ENCODE measurements at places on chromosomes 11 and 22. TPM values are rescaled to one million over a fixed set of nuclear protein-coding genes. Genes with fewer than 3 reads are reported as not detected.

Gene ACCS
- 3.5 TPM for total RNA-seq

Gene TUB
- 4.6 TPM for total RNA-seq

Gene VWCE
- 1.1 TPM for total RNA-seq

Gene ALG12
- 7.0 TPM for total RNA-seq

Gene CASP5
- total RNA-seq: not detected

Gene MUC2
- not detected for total RNA-seq

DNA sequence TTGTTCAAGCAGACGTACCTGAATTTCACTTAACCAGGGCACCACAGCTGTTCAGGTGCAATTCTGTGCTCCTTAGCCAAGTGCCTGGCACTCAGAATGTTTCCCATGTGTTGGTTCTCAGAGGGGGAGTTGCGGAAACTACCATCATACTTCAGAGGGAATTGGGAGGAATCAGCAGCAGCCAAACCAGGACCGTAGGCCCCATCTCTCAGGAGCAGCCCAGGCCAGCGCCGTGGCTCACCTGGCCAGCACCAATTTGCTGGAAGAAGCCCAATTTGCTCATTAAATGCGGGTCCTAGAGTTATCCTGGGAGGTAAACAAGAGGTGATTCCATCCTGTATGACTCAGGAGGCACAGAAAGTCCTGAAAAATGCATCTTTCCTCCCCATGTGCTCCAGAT is 435.4 kb downstream of the BRD1 start:
- no peak for DNase-seq

- peak; percentile 74 for DNase-seq
Measured at GRCh38 chr11:58577555-58578135, 1.2 kb upstream of the ZFP91 start.

DNA sequence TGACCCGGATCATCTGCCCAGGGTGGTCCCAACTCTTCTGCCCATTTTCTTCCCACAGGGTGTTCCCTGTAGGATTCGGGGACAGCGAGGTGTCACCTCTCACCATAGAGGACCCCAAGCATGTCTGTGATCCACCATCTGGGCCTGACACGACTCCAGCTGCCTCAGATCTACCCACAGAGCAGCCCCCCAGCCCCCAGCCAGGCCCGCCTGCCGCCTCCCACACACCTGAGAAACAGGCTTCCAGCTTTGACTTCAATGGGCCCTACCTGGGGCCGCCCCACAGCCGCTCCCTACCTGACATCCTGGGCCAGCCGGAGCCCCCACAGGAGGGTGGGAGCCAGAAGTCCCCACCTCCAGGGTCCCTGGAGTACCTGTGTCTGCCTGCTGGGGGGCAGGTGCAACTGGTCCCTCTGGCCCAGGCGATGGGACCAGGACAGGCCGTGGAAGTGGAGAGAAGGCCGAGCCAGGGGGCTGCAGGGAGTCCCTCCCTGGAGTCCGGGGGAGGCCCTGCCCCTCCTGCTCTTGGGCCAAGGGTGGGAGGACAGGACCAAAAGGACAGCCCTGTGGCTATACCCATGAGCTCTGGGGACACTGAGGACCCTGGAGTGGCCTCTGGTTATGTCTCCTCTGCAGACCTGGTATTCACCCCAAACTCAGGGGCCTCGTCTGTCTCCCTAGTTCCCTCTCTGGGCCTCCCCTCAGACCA is 24.0 kb downstream of the CSF2RB start:
- no peak for DNase-seq

GRCh38 chr11:1852271-1852876 is 510 bp upstream of the LSP1 start:
- no peak for DNase-seq

GRCh38 chr11:126307706-126308105 is 3.8 kb downstream of the DCPS start:
- no peak for DNase-seq

- no peak for DNase-seq
Measured at GRCh38 chr11:34770111-34770510, 146.1 kb downstream of the APIP start.

DNA sequence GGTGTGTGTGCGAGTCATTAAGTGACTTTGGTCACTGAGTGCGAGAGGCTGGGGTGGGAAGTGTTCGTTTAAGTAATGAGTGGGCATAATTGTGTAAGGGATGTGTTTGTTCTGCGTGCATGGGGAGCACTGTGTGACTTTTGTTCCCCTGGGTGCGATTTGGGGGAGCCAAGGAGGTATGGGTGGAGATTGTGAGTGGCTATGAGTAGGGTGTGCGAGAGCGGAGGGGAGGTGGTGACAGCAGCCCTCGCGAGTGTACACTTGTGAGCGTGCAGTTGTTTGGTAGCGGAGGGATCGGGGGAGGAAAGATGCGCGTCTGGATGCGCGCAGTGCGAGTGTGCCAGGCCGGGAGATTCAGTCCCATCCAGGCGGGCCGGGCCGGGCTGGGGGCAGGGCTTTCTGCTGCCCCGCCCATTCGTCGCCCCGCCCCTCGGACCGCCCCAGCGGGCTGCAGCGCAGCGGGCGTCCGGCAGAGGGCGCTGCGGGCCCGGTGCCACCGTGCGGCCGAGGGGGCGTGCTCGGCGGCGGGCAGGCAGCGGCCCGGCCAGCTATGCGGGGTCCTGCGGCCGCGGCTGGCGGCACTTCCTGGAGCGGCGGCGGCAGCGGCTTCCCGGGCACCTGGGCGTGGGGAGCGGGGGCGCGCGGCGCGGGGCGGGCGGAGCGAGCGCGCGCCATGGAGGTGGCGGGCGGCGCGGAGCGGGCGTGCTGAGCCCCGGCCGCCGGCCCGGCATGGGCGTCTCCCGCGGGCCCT is at the start of gene DGKZ:
Gene DGKZ, plus strand, starts transcription at position 578 of the 751 bp plus-strand sequence. CDS start 197 bp downstream, outside the sequence.
- peak; percentile 94 for DNase-seq

- no peak for DNase-seq
Measured at GRCh38 chr22:41106122-41106968, 14.0 kb downstream of the EP300 start.

DNA sequence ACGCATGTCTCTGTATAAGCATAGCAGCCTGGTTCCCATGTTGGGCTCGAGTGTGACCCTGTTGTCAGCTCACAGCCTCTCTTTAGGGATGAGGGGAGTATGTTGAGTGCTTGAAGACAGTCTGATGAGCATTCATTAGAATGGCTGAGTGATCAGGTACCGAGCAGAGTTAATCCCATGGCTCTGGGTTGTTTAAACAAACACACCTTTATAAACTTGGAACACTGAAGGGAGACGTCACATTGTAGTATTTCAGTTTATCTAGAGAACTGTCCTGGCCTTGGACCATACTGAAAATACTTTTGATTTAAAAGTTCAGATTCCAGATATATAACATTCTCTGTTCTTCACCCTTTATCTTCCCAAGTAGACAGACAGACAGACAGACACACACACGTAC is 76.0 kb downstream of the TEAD1 start:
- DNase-seq: no peak

DNA sequence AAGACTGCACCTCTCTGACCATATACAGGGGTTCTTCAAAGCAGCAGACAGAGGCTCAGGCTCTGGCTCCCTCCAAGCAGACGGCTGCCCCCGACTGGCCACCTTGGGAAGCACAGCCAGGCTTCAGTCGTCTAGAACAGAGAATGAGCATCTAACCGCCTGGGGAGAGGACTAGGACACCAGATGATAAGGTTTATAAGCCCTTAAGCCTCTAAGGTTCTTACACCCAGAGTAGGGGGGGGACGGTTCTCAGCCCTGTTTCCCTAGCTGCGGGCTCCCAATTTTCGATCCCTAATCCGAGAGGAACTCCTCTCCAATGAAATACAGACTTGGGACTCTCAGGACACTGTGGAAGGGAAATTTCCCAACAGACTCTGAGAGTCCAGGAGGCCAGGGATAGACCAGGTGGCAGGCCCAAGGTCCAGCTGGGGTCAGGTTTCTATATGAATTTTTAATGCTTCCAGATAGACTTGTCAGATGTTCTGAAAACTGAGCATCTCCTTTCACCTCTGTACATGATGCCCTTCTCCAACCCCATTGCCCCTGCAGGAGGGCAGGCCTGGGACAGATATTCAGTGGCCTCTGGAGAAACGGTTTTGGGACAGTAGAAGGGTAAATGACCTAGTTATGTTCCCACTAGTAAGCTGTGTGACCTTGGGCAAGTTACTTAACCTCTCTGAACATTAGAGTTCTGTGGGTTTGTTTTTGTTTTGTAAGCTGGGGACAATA is 20.2 kb downstream of the RTN4RL2 start:
- DNase-seq: peak; percentile 66

DNA sequence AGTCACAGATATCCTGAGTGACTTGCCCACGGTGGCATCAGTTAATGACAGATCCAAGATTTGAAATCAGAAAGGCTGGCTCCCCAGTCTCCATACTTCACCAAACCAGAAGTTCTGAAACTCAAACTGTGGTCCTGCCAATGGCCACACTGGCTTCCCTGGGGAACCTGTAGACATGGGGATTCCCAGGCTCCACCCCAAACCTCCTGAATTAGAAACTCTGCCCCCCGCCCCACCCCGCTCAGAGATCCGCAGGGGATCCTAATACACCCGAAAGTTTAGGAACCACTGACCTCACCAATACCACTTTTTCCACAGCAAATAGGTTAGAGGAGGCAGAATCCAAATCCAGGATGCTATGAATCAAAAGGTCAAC is 15.3 kb downstream of the RTN4RL2 start:
- no peak for DNase-seq

DNA sequence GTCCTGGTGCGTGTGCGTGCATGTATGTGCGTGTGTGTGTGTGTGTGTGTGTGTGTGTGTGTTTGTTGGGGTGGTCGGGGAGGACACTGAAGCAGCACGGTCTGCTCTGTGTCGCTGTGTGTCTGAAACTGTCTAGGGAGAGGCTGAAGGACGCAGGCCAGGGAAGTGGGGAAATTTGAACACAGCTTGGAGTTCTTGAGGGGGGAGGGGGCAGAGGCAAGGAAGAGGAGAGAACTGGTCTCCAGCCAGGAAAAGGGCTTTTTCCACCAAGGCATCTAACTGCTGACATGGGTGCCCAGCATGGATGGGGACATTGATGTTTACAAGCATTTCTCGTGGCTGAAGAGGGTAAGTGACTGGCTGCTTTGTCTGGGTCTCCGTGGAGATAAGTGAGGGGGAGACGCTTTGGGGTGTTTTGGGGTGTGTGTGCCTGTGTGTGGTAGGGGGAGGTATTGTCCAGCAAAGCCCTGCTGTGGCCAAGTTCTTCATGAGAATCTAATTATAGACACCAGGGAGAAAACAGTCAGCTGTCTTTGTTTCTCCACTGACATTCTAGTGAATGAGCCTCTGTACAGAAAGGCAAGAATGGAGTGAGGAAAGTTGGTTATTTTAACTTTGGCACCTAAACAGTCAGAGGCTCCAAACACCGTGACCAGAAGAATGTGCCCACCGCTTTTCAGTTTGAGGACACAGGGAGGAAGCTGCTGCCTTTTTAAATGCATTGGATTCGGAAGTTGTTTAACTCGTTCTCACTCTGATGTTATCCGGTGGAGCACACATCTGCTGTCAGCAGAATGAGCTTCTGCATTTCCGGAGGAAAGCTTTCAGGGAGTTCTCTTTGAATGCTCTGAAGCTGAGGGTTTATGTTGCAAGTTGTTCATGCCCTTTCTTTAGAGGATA is 63.7 kb downstream of the PPFIBP2 start:
- peak; percentile 65 for DNase-seq

DNA sequence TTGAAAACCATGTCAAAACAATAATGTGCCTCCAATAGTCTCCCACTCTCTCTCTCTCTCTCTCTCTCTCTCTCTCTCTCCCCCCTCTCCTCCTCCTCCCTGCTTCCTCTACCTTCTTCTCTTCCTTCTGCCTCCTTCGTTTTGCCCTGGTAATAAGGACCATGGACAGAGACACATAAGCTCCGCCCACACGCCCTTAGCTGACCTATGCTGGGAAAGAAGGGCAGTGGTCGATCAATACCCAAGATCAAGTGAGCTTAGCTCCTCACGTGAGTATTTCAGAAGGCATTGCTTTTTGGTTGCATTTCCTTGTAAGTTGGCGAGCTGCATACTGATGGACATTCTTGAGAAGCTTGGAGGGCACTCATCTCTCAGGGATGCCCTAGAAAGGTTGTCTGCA is 194.8 kb downstream of the MIAT start:
- no peak for DNase-seq

- peak; percentile 46 for DNase-seq
Measured at GRCh38 chr22:45441138-45441537, 27.6 kb downstream of the RIBC2 start.

GRCh38 chr22:23281406-23282088 is 101.2 kb downstream of the BCR start:
- DNase-seq: peak; percentile 76

DNA sequence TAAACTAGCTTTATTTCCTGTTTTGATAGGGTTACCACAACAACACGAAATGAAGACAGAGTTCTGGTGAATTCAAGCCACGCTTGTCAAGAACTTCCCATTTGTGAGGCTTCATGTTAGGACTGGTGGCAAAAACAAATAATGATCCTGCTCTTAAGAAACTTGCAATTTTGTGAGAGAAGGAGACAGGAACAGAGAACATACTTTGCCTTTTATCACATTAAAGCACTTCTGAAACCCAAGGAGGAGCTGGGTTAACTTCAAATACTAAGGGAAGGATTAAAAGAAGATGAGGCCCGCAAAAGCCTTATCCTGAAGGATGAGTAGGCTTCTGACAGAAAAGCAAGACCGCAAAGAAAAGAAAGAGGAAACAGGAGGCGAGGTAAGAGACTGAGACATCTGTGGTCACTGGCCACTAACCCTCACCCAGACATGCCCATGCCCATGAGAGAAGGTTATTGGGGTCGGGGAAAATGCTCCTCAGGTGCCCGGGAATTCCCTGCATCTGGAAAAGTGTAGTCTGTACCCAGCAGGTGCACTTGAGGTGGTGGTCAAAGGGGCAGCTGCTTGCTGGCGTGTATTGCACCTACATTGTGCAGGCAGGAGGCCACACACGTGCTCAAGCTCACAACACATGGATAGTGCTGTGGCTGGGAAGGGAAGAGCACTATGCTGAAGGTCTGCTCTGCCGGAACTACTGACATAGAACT is 50.5 kb downstream of the MAPK1 start:
- no peak for DNase-seq

DNA sequence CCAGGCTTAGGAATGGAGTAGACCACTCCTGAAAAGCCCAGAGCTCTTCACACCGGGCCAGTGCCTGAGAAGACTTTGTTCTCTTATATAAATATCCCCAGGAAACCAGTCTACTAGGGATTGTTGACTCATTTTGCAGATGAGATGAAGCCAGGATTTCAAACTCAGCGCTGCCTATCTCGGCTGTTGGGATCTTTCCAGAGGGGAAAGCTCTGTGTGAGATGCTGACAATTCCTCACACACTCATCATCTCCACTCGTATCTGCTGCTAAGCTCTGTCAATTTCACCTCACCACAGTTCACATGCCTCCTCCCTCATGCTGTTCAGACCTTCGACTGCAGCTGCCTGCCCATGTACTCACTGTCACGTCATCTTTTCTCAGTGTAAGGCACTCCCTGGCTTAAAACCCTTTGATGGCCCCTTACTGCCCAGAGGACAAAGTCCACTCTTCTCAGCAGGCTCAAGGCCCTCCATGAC is 12.5 kb downstream of the USH1C start:
- no peak for DNase-seq
